ENCODE measurements at places on chromosomes 1 and 21. TPM values are rescaled to one million over a fixed set of nuclear protein-coding genes. Genes with fewer than 3 reads are reported as not detected.

Gene IRF6
- not detected for total RNA-seq

Gene LCE1B
- not detected for total RNA-seq

Gene PFKFB2
- 3.3 TPM for total RNA-seq

Gene CFAP45
- total RNA-seq: 0.37 TPM

Gene ZNF644
- 60.2 TPM for total RNA-seq

Gene BRDT
- total RNA-seq: not detected

Gene C1orf52
- 7.0 TPM for total RNA-seq

Gene LCE1E
- 0.37 TPM for total RNA-seq

Gene MEX3A
- 0.73 TPM for total RNA-seq

Gene BPNT1
- total RNA-seq: 22.3 TPM

Gene OPTC
- not detected for total RNA-seq

Gene CACHD1
- total RNA-seq: 4.4 TPM

Gene CASP9
- 3.9 TPM for total RNA-seq

Gene IVL
- total RNA-seq: under 0.01 TPM

Gene DENND2C
- 2.5 TPM for total RNA-seq

Gene NEGR1
- 5.5 TPM for total RNA-seq

Gene VTCN1
- not detected for total RNA-seq

Gene GCSAML
- not detected for total RNA-seq

Gene GPATCH3
- 7.0 TPM for total RNA-seq

Gene GSTM1
- 13.7 TPM for total RNA-seq

Gene RNU5D-1
- total RNA-seq: not detected

Gene FCAMR
- total RNA-seq: not detected

Gene ORC1
- total RNA-seq: 17.2 TPM

Gene CYYR1
- total RNA-seq: not detected

Gene OLIG2
- not detected for total RNA-seq
